ENCODE measurements at places on chromosomes 3 and 15. TPM values are rescaled to one million over a fixed set of nuclear protein-coding genes. Genes with fewer than 3 reads are reported as not detected.

Gene CIB1
- 42.7 TPM for total RNA-seq

- DNase-seq, result no peak
These were observed 370.6 kb downstream of the GBE1 start for GRCh38 chr3:81390796-81391195.

- DNase-seq, result no peak
These were observed 22.0 kb downstream of the CMTM6 start for GRCh38 chr3:32480604-32481003.

Gene COL6A6
- not detected for total RNA-seq

GRCh38 chr3:10466186-10466585 is 39.2 kb downstream of the ATP2B2 start:
- DNase-seq, result no peak

Gene CKMT1B
- total RNA-seq, result 29.7 TPM

- DNase-seq, result no peak
These were observed 880 bp upstream of the ARMC8 start for GRCh38 chr3:138186221-138186620.
